ENCODE measurements at places on chromosomes 6 and 20.

- no peak for DNase-seq
Measured at GRCh38 chr20:17859002-17859615, 109.5 kb downstream of the SNX5 start.

GRCh38 chr6:37005827-37006567, 542 bp downstream of the FGD2 start:
- DNase-seq, result no peak

DNA sequence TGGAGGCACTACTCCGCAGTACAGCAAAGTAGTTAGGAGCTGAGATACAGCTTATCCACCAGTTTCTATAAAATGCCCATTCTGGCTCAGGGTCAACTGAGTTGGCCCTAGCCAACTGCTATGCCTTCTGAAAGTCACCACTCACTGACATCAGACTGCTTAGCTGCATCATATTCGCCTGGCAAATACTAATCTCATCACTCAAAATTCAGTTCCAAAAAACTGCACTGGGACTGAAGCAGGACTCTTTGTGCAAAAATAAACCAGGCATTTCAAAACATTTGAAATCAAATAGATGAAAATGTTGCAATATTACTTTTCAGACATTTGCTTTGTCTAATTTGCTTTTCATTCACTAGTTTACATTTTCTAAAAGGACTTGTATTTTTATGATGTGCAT, 230.0 kb downstream of the ALDH8A1 start:
- no peak for DNase-seq

GRCh38 chr20:57266291-57267157, at the start of gene BMP7:
Gene BMP7 (minus strand): TSS chr20:57266641. CDS start chr20:57266122, 519 bp downstream.
- DNase-seq, result no peak

GRCh38 chr6:105880030-105880492, 206.1 kb upstream of the PRDM1 start:
- DNase-seq, result peak; percentile 45

DNA sequence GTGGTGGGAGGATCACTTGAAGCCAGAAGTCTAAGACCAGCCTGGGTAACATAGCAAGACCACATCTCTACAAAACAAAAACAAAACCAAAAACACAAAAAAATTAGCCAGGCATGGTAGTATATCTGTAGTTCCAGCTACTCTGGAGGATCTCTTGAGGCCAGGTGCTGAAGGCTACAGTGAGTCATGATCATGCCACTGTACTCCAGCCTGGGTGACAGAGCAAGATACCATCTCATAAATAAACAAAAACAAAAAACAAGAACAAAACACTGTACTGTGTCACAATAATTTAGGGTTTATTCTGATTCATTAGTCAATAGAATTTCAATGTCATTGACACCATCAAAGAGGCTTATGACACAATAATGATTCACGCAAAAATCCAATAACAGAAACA, 1121.7 kb upstream of the MAP3K7 start:
- DNase-seq, result no peak

DNA sequence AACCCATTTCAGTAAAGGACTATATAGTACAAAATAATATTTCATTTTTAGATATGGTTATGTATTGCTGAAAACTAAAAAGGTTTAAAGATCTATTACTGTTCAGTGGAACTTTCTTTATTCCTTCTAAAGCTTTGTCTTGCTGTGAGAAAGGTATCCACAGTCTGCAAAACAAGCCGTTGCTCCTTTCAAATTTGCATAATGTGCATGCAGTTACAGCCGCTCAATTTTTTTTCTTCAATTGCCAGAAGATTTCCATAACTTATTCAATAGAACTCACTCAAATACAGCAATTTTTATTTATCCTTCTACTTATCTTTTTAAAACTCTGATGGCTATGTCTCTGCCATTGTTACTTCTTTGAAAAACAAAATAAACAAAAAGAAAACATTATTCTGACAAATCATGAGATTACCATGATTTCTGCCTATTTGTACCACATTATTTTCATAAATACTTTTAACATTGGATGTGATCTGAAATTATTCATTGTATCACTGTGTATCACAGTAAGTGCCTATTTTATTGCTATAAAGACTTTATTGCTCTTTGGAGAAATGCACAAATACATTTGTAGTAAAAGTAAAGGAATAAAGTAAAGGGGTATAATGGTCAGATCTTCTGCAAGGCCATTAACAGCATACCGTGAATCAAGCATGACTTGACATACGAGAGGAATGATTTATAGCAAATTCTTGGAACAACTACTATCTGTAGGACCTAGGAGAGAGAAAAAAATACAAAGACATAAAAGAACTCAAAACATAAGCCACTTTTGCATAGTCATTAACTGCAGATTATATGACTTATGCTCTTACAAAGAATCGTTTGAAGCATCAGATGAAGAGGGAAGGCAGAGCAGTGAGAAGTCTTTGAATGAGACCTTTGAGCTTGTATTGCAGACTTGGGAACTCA, 29.6 kb upstream of the HBS1L start:
- DNase-seq, result no peak

- no peak for DNase-seq
Measured at GRCh38 chr6:43780293-43780692, 10.3 kb downstream of the VEGFA start.

- DNase-seq, result no peak
Measured at GRCh38 chr6:22821664-22822320, 252.4 kb downstream of the HDGFL1 start.

- no peak for DNase-seq
Measured at GRCh38 chr6:15313367-15313766, 67.5 kb downstream of the JARID2 start.

GRCh38 chr6:3726421-3726820, 25.1 kb downstream of the PXDC1 start:
- DNase-seq, result no peak

DNA sequence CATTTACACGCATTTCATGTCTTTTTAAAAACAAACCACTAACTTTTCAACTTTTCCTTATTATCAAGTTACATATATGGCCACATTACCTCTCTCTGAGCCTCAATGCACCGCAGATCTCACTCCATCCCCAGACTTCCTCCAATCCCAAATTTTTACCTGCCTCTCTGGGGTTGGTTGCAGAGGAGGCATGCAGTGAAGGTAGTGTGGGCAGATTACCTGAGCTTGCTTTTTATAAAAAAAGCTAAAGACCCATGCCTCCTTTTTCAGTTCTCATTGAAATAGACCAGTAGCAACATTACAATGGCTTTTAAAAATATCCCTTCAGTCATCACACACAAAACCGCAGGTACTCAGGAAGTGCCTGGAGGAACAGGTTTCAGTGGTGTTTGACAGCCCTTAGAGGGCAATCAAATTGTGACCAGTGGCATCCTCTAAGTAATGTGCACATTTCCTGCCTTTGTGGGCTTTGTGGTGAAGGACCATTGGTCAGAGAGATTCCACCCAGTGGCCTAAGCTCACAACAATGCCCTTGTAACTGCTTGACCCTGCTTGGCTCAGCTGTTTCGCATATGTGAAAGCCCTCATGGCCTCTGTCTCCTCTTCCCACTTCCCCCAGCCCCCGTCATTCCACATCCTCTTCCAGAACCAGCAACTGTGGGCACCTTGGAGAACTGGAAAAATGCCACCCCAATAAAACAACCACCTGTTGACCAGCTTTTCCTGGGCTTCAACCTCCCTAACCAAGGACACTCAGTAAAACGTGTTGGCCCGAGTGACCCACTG, 30.2 kb upstream of the IL17A start:
- no peak for DNase-seq

- DNase-seq, result no peak
Measured at GRCh38 chr6:24019830-24020229, 106.2 kb upstream of the NRSN1 start.

DNA sequence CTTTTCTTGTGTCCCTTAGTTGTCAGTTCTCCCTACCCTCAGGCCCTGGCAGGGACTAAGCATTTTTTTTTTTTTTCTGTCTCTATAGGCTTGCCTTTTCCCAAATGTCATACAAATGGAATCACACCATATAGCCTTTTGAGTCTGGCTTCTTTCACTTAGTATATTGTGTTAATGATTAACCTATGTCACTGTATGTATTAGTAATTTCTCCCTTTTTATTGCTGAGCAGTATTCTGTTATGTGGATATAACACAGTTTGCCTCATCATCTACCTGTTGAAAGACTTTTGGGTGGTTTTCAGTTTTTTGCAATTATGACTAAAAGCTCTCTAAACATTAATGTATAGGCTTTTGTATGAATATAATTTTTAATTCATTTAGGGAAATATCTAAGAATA, 16.0 kb upstream of the FBXO30 start:
- DNase-seq, result no peak

DNA sequence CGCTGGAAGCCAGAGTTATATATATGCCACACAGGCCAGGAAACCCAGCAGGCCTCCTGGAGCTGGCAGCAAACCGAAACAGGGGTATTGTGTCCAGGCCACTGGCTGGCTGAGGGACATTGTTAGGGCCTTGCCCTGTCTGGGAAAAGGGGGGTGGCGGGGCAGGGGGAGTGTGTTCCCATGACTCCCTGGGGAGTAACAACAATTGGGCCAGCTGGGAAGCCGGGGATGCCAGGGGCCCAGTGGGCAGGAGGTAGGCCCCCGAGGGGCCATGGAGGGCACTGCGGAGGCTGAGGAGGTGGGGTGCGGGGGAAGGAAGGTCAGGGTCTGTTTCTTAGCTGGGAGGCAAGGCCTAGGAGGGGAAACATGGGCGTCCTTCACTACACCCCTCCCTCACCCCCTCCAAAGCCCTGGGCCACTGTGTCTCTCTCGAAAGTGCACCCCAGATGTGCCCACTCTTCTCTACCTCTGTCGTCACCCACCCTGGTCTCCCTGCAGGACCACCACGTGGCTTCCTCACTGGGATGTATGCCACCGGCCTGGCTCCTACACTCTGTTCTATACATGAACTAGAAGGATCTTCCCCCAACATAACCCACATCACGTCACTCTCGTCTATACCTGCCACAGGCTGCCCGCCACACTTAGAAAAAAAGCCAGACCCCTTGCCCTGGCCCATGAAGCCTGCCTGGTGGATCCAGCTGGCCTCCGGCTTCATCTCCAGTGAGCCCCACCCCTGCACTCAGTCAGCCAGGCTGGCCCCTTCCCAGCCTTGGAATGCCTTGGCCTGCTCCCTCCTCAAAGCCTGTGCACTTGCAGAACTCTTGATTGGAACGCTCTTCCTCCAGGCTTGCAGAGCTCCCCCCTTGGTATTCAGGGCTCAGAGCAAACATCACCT, 7.8 kb upstream of the E2F1 start:
- DNase-seq, result no peak

Data from stimulated activated CD4-positive, alpha-beta T cell treated with anti-CD3 and anti-CD28 coated beads, Interleukin-4, amount 100 ng/mL, for 1 hour (primary cell).